SK-N-MC (cell line): ENCODE measurements at places on chromosomes 4 and X.

DNA sequence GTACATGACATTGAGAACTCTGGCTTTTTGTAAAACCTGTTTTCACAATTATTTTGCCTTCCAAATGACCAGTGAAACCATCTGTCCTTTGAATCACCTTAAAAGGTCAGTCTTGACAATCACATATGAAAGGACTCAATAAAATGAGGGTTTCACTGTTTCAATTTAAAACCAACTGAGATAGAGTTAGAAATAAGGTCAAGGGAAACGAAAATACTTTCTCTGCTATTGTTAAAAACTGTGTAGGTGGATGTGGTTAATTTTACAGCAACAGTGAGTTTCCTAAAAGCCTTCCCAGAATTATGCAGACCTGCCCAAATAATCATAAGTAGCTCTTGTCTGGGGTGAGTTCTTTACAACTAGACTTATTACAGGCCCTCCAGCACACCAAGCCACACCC lies 839.9 kb downstream of the RAB28 start:
- DNase-seq: no peak

- no peak for DNase-seq
These were observed 794.8 kb upstream of the EPHA5 start for GRCh38 chr4:66465111-66465510.

GRCh38 chr4:142917678-142918077 lies 71.6 kb upstream of the INPP4B start:
- no peak for DNase-seq

GRCh38 chr4:185305979-185306442 lies 89.7 kb downstream of the LRP2BP start:
- no peak for DNase-seq

GRCh38 chrX:93868289-93868965 lies 194.4 kb downstream of the FAM133A start:
- DNase-seq: no peak

DNA sequence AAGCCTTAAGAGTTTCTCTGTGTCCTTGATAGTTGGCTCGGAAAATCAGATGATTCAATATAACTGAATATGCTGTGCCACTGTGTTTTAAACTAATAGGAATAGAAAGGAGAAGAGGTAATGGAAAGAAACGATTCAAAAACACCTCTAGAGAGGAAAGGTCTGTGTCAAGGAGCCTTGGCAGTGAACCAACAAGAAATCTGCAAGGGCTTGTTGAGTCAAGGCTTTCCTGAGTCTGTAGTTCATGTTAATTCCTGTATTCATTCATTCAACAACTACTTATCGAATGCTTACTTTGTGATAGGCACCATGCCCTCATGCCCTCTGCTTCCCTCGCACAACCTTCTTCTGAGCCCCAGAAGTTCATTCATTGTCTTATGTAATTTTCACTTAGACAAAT lies 336.0 kb downstream of the PDHA2 start:
- no peak for DNase-seq

GRCh38 chr4:113978561-113979147 lies 793 bp downstream of the ARSJ start:
- DNase-seq: no peak

DNA sequence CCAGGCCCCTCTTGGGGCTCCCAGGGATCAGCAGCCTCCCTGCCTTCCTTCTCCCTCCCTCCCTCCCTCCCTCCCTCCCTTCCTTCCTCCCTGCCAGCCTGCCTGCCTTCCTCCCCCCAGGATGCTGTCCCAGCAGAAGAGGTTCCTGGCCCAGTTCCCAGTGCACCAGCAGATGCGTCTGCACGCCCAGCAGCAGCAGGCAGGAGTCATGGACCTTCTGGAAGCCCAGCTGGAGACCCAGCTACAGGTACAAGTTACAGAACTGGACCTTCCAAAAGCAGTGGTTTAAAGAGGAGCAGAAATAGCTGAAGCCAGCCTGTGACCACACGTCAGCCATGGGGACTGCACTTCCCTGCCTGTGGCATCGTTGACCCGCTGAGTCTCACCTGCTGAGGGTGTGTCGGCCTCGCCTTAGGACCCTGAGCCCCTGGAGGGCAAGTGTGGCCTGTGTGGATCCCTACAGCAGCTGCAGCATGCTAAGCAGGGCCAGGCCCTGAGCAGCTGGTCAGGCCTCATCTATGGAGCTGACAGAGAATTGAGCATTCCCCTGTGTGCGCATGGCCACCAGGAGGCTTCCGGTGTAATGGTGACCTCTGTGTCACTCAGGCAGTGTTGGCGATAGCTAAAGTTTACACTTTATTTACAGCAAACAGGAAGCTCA lies 84.7 kb downstream of the CRMP1 start:
- DNase-seq: no peak

DNA sequence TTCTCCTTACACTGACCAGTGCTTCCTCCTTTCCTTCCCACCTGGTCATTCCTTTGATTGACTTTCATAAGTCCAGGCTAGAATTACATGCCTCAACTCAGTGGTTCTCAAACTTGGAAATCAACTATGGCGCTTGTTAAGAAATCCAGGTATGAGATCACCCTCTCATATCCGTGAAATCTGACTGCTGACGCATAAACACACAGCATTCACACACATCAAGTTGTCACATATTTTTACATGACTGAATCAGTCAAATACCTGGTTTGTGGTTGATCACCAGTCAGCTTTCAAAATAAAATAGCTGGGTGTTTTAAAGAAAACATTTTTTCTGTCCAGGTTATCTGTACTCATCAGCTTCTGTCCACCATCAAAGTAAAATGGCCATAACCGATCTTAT lies 433.5 kb downstream of the AFF2 start:
- no peak for DNase-seq

GRCh38 chr4:98508248-98508647 lies 150.2 kb downstream of the TSPAN5 start:
- DNase-seq: no peak

DNA sequence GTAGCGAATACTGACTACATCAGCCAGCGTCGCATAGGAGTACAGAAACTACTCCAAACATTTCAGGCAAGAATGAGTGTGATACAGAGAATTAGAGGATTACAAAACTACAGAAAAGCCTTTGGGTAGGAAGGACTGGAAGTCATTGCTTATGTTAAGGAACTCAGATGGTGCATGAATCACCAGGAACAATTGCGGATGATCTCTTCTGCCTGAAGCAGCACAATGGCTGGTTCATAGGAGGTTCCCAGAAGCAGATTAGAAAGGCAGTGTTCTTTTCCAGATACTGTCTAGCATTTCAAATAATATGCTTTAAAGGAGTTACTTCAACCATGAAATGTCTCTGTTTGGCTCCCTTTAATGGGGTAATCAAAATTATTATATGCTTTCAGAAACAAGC lies 42.5 kb upstream of the MAP9 start:
- no peak for DNase-seq

DNA sequence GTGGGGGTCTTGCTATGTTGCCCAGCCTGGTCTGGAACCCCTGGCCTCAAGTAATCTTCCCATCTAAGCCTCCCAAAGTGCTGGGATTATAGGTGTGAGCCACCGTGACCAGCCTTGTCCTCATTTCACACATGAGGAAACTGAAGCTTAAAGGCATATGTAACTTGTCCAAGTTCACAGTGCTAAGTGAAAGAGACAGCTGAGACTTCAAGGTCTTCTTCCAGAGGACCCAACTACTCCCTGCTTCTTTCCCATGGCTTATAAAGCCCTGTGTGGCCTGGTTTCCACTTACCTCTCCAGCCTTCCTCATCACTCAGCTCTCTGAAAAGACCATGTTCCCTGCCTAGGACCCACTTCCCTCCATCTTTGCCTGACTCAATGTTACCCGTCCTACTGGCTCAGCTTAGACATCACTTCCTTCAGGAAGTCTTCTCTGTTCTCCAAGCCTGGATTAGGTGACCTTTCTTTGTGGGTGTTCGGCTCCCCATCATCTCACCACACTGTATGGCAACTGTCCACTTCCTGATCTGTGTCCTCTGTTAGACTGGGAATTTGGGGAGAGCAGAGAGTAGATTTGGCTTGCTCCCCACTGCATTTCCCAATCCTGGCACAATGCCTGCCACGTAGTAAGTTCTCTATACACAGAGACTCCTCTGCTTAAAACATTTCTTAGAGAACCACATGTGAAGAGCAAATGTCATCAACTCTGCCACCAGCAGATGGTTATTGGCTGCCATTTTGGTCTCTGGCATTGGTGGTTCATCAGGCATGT lies 30.4 kb upstream of the LAMP2 start:
- no peak for DNase-seq

GRCh38 chr4:79467246-79467932 lies 59.4 kb upstream of the GK2 start:
- DNase-seq: no peak
